GM12891 (cell line): ENCODE measurements at places on chromosomes 4 and X.
A peak's percentile ranks its signal among the peaks of the same experiment; 100 is the strongest.

DNA sequence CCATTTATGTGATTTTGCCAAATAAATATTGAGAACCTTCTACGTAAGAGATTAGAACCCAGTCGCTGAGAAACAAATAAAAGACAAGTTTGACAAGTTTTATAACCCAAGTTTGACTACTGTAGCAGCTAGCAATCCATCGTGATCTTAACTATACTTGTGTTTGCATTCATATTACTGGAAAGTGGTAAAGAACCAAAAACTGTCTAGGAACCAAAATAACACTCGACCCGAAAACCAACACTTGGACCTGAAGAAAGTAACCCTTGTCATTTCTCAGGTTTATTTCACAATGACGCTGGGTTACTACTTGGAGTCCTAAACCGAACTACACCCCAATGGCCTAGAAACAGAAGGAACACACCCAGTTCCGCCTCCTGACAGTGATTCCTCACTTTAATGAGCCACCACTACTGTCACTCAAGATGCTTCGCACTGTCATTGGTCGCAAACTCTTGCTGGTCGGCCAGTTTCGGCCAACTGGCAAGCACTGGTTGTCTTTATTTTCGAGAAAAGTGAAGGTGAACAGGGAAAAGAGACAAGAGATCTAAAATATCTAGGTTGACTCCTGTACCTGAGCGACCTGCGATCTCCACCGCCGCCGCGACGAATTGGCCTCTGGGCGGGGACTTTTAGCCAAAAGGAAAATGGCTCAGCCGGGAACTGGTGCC is 496 bp downstream of the FBXO8 start:
- DNase-seq, result peak; percentile 47

- no peak for DNase-seq
Measured at GRCh38 chr4:101421386-101421785, 74.1 kb upstream of the PPP3CA start.

GRCh38 chr4:74097631-74098426 is 1.2 kb downstream of the CXCL2 start:
- DNase-seq, result no peak

DNA sequence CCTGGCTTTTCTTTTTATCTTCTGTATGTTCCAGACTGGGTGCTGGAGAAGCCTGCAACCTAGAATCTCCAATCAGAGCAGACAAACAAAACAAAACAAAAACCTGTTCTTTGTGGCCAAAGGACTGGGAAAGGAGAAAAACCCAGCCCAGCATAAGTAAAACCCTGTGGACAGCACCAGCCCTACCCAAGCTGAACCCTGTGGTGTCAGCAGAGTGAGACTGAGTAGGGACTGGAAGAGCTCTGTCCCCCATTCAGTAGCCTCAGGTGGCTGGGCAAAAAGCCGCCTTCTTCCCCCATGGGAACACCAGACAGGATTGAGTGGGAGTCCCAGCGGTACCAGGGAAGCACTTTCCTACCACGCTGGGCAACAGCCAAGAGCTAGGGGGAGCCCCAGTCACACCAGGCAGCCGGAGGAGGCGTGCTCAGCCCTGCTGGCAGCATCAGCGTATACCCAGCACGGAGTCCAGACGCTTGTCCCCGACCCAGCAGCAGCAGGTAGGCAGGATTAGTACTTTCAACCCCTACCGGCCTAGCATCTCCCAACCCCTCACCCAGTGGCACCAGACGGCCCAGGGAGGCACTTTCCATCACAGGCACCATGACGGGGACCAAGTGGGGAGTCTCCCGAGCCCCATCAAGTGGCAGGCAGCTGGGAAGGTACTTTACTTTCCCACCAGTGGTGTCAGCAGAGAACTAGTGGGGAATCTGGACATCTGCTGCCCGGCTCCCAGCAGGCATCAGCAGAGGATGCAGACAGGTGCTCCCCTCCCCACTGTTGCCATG is 8.6 kb upstream of the JADE3 start:
- peak; percentile 24 for DNase-seq

DNA sequence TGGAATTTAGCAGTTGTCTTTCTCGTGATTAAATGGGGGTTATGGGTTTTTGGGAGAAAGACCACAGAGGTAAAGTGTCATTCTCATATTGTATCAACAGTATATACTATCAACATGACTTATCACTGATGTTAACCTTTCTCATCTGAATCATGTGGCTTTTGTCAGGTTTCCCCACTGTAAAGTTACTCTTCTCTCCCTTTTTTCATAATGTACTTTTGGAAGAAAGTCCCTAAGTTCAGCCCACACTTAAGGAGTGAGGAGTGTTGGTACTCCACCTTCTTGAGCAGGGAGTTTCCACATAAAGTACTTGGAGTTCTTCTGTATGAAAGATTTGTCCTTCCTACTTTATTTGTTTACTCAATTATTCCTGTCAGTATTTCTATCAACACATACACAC is 169.9 kb downstream of the ZNF330 start:
- DNase-seq, result no peak

DNA sequence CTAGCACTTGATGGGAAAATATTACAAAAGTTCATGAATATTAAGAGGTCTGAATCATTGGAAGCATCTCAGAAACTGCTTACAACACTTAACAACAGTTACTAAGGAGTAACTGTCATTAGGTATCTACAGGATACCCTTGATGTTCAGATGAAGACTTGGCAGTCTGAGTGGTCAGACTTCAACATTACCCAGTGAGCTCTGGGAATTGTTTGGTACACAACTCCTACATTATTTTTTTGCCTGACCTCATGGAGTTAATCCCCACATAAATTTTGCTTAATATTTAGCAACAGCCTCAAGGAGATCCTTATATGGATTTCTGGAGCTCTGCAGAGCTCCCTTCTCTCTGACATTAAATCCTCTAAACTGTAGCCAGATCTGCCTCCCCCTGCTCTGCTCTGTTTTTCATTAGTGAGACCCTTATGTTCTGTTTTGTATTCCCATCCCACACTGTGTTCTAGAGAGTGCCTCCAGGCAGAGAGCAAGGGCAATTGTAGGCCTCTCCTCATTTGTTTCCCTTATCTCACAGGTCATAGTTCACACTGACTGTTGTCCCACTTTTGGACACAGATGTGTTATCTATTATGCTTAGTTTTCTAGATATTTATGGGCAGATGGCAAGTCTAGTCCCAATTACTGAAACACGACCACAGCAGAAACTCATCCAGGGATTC is 368.8 kb downstream of the GASK1B start:
- no peak for DNase-seq

GRCh38 chrX:4708970-4709760 is 995.7 kb upstream of the PRKX start:
- DNase-seq, result no peak

- DNase-seq, result no peak
Measured at GRCh38 chr4:38623260-38623659, 40.7 kb upstream of the KLF3 start.

DNA sequence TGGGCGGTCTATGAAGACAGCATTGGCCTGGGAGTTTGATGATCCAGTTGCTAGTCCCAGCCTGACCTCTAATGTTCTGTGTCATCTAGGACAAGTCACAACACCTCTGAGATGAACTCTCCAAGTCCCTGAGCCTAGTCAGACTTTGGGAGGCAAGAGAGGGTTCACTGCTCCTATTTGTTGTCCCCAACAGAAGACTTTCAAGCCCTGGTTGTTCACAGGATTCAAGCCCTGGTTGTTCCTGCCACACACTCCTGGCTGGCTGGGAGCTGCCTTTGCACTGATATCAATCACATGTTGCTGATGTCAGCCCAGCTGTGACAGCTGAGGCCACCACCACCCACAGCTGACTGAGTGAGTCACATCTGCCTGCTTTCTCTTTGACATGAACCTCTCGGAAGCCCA is 253.2 kb upstream of the RASGEF1B start:
- DNase-seq, result no peak

- no peak for DNase-seq
Measured at GRCh38 chrX:138745196-138745595, 33.7 kb upstream of the FGF13 start.

DNA sequence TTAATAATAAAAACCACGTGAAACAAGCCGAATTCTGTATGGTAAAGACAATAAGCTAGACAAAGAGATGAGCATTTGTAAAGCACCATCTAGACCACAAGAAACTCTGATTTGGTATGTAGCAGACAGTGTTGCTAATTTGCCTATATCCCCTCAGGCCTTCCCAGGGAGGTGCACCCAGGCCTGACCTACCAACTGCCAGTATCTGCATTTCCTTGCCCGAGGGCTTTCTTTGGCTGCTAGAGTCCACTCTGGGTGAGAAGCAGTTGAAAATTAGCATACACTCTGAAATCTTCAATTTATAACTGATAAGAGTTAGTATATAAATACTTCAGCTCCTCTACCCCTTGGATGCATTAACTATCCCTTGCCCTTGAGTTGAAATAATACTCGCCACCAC is 37.4 kb upstream of the IL1RAPL1 start:
- no peak for DNase-seq

- no peak for DNase-seq
Measured at GRCh38 chr4:112910109-112910736, 139.2 kb upstream of the ANK2 start.

DNA sequence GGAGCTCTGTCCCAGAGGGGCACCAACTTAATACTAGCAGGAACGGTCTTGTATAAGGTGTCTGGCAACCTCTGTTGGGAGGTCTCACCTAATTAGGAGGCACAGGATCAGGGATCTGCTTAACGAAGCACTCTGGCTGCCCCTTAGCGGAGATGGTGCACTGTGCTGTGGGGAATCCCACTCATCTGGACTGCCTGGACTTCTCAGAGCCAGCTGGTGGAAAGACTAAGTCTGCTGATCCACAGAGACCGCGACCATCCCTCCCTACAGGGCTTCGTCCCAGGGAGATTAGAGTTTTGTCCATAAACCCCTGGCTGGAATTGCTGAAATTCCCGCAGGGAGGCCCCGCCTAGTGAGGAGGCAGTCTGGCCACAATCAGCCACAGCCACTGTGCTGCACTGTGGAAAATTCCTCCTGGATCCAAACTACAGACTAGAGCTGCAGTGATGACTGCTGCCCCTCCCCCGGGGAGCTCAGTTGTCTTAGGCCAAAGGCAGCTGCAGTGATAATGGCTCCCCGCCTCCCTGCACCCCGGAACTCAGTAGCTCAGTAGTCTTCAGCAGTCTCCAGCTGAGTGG is 22.0 kb upstream of the ZCCHC4 start:
- no peak for DNase-seq

- DNase-seq, result no peak
Measured at GRCh38 chr4:7524843-7525242, 90.1 kb upstream of the PSAPL1 start.
